NCI-H1694 (cell line): ENCODE measurements at places on chromosomes 13 and 19.

DNA sequence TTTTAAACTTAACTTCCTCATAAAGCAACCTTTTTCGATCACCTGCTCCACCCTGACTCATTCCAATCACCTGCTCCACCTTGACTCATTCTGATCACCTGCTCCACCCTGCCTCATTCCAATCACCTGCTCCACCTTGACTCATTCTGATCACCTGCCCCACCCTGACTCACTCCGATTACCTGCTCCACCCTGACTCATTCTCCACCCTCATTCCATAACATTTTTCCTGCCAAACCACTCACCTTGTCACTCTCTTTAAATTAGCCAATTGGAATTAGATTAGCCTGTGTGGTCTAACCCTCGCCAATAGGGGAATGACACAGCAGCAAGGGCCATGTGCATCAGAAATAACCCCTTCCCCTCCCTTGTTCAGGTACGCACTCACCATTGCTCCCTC is 31.9 kb upstream of the ZNF83 start:
- no peak for DNase-seq

GRCh38 chr13:21228738-21229137 is 52.3 kb downstream of the MRPL57 start:
- no peak for DNase-seq

GRCh38 chr13:97430296-97430695 is 3.7 kb upstream of the RAP2A start:
- no peak for DNase-seq

DNA sequence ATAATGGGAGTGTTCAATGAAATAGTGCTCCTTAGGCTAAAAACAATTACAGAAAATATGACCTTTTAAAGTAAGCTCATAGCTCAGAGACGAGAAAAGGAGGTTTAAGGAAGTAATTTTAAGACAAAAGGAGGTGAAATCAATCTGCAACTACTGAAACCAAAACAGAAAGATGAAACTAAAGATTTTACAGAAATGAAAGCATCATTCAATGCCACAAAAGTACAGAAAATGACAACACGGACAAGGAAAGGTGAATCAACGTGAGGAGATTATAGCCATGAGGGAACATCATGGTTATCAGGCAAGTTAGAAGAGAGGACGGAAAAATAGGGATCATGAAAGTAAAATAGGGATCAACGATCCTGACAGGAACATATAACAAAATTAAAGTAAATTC is 745.2 kb downstream of the PCDH17 start:
- no peak for DNase-seq

DNA sequence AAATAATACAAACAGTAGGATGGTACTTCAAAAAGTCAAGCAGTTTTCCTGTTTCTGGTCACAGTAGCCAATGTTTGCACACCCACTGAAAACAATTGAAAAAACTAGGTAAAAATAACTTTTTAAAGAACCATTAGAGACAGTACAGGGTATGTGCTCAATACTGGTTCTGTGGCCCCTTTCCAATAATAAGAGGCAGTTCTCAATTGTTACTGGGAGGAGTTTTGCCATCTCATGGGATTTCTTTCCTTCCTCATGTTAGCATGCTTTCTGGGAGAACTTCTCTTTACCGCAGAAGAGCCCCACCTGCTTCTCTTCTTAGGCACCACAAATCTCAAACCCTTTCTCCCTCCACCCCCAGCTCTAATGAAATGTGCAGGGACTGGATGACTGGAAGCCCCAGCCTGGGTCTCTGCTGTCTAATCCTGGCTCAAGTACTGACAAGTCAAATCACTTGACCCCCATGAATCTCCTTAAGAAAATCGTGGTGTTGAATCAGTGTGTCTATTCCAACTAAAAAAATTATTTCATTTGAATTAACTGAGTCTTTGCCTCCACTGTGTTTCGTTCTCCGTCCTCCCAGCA is 14.6 kb downstream of the METTL21C start:
- DNase-seq, result no peak

- DNase-seq, result no peak
These were observed 90.7 kb downstream of the ATP8A2 start for GRCh38 chr13:25462301-25463125.
